Stimulated activated CD8-positive, alpha-beta memory T cell treated with anti-CD3 and anti-CD28 coated beads, Interleukin-4, amount 100 ng/mL, for 4 hours (primary cell): ENCODE measurements at places on chromosomes 3 and 15.

- no peak for DNase-seq
These were observed 392.0 kb upstream of the RORA start for GRCh38 chr15:61621146-61621545.

- no peak for DNase-seq
These were observed 10.9 kb upstream of the FAM107A start for GRCh38 chr3:58588030-58588614.

DNA sequence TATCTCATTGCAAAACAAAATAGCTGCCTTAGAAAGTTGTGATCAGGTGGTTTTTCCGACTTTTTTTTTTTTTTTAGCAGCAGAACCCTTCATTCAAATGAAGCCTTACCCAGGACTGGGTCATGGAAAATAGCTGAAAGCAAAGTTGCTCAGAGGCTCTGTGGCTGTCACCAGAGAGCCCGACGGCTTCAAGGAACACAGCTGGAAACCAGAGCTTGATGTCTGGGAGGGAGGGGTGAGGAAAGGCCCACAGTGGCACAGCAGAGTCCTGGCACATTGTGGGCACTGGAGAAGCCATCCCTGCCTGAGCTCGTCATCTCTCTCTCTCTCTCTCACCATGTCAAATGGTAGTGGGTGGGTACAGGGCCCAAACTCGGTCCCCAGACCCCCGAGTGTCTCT, 77.5 kb downstream of the RPN1 start:
- no peak for DNase-seq

DNA sequence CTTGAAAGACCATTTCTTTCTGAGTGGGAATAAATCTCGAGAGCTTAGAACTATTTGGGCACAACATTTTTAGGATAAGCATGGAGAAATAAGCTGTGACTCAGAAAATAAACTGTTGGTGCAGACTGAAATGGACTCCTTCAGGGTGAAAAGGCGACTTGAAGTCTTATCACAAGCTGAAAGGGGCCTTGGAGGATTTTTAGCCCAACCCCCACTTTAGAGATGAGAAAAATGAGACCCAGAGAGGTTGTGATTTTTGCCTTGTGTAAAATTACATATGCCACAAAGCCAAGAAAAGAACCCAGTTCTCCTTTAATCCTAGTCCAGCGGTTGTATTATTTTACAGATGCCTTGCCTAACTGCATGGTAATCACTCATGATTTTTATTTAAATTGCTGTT, 1.5 kb downstream of the ATP1B3 start:
- DNase-seq: no peak

- DNase-seq: no peak
These were observed 215.4 kb downstream of the SNRPN start for GRCh38 chr15:25170113-25170731.

DNA sequence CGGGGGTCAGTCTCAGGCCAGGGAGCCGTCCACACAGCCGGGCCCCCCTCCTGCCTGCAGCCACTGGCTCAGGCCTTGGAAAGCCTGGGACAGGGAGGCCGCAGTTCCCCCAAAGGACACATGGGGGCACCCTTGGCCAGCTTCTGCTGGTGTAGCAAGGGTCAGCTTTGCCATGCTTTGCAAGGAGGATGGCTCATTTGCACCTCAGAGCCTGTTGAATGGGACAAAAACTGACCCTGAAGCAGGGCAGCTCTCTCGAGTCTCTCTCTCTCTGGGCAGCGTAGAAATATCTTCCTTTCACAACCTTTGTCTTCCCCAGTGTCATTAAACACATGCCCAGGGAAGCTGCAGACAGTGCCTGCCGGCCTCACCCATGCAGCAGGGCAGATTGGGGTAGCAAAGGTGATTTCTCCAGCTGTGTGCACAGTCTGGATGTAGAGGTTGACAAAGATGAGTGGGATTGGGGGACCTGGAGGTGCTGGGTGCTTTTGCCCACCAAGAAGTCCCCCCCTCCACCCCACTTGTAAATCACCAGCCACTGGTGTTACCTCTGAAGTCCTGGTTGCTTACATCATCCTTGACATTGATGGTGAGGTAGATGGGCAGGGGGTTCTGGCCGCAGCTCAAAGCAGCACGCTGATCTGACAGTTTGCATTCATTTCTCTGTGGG, 17.4 kb upstream of the EHD4 start:
- DNase-seq: peak; percentile 83

- DNase-seq: no peak
These were observed 211.3 kb downstream of the XXYLT1 start for GRCh38 chr3:195059471-195060216.

GRCh38 chr3:22887664-22888291, 315.3 kb upstream of the UBE2E2 start:
- no peak for DNase-seq

GRCh38 chr15:68774120-68774519, 46.6 kb downstream of the ANP32A start:
- no peak for DNase-seq

DNA sequence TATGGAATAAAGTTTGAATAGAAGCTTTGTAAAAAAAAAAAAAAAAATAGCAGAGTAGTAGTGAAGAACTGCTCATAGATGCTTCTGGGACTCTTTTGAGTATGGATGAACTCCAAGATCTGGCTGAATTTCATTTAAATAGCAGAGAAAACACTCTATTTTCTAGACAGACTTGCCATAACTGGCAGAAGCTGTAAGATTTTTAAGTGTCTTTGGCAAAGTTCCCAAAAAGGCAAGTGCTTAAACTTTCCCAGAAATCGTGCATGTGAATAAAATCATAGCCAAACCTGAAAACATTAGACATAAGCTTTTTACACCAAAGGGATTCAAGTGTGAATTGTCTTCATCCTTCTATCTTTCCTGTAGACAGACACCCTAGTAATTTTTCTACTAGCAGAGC, 110.3 kb upstream of the MITF start:
- DNase-seq: no peak

DNA sequence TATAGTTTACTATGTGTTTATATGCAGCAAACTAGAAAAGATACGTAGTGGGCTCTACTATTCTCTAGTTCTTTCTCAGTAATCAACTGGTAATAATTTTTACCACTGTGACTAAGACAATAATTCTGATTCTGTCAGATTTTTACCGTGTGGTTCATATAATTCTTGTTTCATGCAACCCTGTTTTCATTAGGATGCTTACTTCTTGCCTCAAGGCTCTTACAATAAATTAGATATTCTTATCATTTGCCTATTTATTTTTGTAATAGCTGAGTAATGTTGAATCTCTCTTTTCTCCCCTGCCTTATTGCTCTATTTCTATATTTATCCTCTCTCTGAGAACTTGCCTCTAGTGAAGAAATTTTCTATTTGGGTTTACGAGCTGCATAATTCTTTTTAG, 524.7 kb downstream of the NAALADL2 start:
- DNase-seq: no peak

- no peak for DNase-seq
These were observed 84.7 kb upstream of the PTX3 start for GRCh38 chr3:157351981-157352380.

DNA sequence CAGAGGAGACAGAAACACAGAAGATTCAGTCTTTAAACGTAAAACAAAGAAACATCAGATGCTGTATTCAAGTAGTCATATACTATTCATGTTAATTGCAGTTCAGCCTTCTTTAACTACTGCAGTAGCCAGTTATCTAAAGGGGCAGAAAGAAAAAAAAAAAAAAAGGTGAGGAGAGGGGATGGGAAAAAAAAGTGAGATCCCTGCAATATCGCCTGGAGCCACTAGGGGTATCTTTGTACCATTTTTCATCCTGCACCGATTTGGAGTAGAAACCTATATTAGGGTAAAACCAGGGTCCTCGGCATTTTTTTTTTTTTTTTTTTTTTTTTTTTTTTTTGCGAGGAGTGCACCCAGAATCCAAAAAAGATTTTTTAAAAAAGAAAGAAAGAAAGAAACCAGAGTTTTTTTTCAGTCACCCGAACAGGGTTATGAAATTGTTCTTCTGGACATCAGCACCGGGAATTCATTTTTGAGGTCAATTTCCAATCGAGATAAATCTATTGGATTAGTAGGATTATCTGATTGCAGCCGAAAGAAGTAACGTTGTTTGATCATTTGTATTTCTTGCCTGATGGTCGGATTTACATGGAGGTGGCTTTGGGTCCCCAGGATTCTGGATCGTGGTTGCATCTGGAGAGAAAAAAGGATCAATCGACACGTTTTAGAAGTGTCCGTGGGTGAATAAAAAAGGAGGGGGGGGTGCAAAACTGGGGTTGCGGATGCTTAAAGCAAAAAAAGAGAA, 186.7 kb downstream of the NLGN1 start:
- no peak for DNase-seq

DNA sequence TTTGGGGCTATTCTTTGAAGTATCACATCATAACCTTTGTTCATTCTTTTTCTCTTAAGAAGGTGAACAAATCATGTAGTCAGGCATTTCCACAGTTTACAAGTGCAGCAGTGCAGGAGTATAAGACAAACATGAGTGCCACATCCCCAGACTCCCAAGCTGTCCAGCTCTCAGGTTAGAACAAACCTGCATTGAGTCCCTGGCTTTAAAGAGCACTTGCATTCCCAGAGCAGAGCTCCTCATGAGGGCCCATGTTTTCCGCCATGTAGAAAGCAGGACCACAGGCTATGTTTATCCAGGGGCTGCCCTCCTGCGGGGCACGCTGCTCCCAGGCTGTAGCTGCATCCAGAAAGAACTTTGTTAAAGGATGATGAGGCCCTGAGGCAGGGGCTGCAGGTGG, 267.7 kb downstream of the TLE3 start:
- no peak for DNase-seq

GRCh38 chr3:119175872-119176756, 2.7 kb downstream of the UPK1B start:
- DNase-seq: no peak

DNA sequence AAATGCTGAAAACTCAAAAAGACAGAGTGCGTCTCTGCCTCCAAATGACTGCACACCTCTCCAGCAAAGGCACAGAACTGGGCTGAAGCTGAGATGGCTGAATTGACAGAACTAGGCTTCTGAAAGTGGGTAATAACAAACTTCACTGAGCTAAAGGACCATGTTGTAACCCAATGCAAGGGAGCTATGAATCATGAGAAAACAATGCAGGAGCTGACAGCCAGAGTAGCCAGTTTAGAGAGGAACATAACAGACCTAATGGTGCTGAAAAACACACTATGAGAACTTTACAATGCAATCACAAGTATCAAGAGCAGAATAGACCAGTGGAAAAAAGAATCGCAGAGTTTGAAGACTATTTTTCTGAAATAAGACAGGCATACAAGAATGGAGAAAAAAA, 10.1 kb upstream of the AVEN start:
- no peak for DNase-seq

- DNase-seq: no peak
These were observed 17.3 kb upstream of the HRH1 start for GRCh38 chr3:11136830-11137626.

DNA sequence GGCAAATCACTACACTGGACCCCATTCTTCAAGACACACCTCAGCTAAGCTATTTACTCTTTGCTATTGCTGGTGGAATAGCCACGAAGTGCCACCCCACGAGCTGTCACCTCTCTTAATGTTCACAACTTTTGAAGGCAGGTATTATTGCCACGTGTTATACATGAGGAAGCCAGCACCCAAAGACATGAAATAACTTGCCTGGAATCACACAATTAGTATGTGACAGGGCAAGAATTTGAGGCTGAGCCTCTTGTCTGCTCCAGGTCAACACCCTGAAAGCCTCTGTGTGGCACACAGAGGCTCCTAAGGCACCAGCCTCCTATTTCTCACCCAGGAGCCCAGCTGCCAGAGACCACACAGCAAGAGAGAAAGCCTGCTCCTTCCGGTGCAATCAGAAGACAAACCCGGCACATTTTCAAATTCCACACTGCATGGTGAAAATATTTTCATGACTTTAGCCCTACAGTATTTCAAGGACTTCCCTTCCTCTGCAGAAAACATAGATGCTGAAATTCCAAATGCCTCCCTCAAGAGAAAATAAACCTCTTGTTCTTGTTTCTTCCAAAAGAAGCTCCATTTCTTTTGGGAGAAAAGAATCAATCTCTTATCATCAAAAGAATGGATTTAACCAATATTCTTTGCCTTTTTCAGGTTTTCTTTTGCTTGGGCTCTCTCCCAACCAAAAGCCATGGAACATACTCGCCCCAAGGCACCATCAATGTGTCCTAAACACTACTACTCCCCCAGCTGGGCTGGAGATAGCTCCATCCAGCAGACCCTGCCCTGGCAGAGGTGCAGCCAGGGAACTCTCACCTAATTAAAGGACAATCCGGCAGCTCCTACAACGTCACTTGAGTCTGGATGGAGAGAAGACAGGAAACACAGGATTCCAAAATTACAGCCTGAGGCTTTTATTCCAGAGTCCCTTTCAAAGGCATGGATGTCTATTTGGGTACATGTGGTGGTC, 84.7 kb upstream of the THBS1 start:
- no peak for DNase-seq

DNA sequence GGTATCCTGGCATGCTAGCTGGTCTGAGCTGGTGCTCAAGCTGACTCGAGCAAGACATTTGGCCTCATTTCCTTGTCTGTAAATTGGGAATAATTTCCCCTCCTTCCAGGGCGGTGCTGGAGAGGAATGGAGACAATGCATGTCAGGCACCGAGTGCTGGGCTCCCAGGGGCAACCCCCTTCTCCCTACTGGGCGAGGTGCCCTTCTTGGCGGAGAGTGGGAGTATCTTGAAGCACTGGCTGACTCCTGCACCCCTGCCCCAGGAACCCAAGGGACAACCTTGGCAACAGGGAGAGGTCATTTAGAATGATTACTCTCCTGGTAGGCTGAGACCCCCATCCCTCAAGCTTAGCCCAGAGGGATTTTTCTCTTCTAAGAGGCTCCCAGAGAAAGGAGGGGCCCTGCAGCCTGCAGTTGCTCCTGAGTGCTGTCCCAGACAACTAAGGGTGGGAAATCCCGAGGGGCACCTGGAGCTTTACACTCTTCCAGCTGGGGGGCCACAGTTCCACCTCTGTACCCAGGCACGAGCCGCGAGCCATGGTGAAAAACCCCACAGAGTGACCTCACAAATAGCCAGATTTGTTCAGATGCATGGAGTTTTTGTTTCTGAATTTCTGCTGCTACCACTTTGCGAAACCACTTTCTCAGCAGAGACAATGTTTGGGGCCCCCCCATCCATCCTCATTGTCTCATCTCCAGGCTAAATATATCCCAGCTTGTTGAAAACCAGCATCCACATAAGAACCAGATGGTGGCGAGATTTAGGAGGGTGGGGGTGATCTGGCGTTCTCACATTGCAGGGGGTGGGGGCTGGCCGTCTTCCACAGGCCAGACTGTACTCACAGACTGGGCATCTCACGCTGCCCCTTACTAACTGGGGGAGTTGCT, 44.8 kb downstream of the ABTB1 start:
- DNase-seq: no peak
